Spinal cord (tissue), 10 donors: ENCODE measurements at places on chromosomes 4 and X. TPM values are rescaled to one million over a fixed set of nuclear protein-coding genes. Genes with fewer than 3 reads are reported as not detected.

The NKAP gene
- total RNA-seq = 9.8 TPM

DNA sequence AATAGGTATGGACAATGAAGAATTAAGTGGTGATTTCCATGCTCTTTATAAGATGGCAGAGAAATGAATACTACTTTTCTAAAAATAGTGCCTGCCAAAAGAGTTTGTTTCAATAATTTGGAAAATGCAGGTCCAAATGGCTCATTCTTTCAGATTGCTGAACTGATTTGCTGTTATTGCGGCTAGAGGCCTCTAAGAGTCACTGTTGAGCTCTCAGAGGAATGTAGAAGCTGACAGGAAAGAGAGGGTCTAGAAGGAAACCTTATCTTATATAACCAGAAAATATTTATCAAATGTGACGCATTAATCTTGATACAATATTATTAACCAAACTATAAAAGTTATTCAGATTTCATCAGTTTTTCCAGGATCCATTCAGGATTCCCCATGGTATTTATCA is 65.7 kb upstream of the PAGE1 start:
- no peak for DNase-seq

- DNase-seq = no peak
Observed at GRCh38 chrX:19953145-19953544, 37.7 kb downstream of the BCLAF3 start.

The HERC5 gene
- total RNA-seq = 6.8 TPM

- DNase-seq = no peak
Observed at GRCh38 chrX:119226446-119226845, 9.6 kb upstream of the PGRMC1 start.
